Stimulated activated CD4-positive, alpha-beta T cell treated with anti-CD3 and anti-CD28 coated beads, TNF-alpha, amount 100 ng/mL, for 1 hour (primary cell): ENCODE measurements at places on chromosomes 11 and 22.

- DNase-seq = no peak
Observed at GRCh38 chr22:47713941-47714340, 951.5 kb downstream of the TBC1D22A start.

GRCh38 chr11:40819230-40819629 lies 640.2 kb downstream of the LRRC4C start:
- no peak for DNase-seq

DNA sequence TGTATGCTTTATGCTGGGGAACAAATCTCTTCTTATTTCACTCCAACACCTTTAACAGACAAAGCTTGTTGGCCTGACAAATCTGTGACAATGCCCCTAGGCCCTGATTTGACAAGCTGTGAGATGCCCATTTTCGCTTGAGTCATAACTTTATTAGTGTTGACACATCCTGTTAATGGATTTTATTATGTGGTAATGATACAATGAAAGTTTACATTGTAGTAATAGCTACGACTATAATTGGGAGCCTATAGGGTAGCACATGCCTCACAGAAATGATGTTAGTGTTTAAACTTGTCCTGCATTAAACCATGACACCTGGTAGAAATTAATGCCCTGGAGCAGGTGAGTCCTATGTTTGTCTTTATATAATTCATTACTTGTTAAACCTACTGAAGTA lies 3.3 kb upstream of the MMP10 start:
- DNase-seq = no peak

DNA sequence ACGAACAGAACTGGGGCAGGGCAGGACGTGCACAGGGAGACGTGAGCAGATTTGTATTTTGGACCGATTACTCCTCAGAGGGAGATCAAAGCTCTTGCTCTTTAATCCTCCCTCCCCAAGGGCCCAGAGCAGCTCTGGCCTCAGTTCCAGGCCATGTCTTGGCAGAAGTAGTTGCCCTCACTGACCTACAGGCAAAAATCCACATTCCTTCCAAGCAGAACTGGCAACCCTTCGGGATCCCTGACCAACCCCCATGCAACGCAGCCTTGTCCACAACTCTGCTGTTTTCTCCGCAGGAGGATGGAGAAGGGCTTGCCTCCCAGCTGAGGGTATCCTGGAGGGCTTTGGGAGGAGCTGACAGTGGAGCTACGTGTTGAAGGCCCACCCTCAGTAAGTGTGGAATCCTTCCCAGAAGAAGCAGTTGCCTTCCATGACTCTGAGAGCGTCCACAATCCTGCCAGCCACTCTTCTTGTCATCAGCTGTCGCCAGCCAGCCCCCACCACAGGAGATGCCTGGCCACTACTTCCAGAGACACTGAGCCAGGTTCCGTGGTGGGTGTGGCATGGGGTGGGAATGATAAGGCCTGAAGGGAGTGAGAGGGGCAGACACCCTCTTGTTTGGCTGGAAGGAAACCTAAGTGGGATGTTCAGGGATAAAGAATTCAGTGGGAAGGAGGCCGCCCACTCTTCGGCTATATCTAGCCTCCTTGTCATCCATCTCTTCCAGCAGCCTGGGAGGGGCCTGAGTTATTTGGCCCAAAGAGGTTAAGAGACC lies 68.1 kb downstream of the PDE2A start:
- DNase-seq = no peak

- DNase-seq = no peak
Observed at GRCh38 chr11:110990311-110990710, 255.2 kb upstream of the POU2AF2 start.
